AG04450 (cell line): ENCODE measurements at places on chromosomes 4 and X.

GRCh38 chrX:115690511-115691216, 129.7 kb downstream of the PLS3 start:
- peak; percentile 51 for DNase-seq

- peak; percentile 26 for DNase-seq
Observed at GRCh38 chr4:138182838-138183426, 59.2 kb downstream of the SLC7A11 start.

- DNase-seq, result no peak
Observed at GRCh38 chrX:97766501-97767095, 882.9 kb downstream of the RPA4 start.

DNA sequence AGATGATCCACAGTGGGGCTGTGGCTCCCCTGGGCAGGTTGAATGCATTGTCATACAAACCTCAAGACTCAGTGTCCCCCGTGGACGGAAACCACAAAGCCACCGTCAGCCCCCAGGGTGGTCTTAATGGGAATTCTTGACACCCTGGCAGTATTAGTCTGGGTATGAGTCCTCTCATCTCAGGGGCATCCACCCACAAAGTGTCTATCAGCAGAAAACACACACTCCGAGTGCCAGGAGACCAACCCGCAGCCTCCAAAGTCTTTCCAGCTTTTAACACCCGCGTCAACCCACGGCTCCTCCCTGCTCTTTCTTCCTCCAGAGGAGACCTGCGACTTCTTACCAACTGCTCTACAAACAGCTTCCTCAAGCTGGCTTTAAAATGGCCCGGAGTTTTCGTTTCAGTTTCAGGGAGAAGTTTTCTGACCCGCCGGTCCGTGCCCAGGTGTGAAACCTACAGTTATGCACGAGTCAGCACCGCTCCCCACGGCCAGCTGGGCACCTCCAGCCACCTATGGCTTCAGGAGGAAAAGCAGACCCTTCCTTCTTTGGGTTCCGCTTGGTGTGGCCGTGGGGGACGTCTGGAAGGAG, 14.4 kb upstream of the ASMTL start:
- DNase-seq, result no peak

DNA sequence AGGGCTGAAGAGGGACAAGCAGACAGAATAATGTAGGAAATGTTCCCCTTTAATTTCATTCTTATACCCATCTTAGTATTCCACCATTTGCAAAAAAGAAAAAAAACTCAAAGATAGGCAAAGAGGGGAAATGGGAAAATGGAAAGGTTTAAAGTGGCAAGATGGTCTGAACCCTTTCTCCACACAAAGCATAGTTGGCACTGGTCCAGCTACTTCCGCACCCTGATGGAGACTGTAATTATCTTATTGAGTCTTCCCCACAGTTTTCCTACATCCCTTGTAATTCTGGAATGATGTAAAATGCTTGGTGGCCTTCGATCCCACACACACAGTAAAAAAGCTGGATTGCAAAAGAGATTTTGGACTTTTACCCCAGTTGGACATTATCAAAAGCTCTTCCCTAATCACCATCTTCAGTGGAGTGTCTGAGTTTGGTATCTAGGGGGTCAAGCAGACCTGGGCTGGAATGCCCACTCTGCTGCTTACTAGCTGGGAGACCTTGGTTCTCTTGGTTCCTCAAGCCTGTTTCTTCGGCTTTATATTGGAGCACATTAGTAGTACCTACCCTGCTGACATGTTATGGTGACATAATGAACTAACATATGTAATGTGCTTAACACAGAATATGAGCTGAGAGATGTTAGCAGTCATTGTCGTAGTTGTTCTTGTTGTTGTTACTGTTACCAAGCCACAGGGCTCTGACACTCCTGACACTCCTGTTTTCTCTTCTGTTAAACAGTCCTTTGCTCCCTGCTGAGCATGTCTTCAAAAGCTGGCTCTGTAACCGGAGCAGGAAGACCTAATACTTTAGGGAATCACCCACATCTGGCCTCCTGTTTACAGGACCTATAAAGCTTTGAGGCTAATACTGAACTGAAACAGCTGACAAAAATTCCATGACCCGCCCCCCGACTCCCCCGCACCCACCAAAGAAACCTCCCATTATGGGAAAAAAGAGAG, 4.7 kb downstream of the SRPX2 start:
- peak; percentile 55 for DNase-seq

- DNase-seq, result no peak
Observed at GRCh38 chr4:109811707-109812106, 3.9 kb upstream of the GAR1 start.

DNA sequence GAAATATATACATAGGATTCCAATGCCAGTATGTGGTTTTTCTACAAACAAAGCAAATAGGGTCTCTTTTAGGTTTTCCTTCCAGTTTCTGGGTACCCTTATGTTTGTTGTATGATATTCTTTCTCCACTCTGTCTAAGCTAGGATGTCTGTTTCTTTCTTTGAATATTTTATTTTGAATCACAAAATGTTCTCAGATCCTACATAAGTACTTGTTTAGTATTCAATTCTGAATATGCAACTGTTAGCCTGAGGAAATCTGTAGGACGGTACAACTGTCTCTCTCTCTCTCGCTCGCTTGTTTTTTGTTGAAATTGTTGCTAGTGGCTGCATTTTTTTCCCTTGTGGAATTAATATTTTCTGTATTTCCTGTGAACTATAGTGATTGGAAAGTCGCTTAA, 163.2 kb downstream of the CCSER1 start:
- no peak for DNase-seq

DNA sequence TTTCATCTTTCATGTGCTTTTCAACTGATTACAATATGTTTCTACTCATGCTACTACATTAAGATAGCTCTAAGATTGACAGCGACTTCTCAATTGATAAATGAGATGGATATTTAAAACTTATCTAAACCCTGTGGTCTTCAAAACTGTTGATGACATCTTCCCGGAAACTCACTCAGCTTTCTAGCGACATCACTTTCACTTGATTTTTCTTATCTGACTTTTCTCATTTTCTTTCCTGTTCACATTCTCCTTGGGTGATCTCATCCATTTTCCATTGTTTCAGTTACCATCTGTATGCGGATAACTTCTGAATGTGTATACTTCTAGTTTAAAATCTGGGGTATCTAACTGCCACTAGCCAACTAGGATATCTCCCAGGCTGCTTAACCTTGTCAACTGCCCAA, 3.1 kb downstream of the POLR2B start:
- DNase-seq, result no peak

DNA sequence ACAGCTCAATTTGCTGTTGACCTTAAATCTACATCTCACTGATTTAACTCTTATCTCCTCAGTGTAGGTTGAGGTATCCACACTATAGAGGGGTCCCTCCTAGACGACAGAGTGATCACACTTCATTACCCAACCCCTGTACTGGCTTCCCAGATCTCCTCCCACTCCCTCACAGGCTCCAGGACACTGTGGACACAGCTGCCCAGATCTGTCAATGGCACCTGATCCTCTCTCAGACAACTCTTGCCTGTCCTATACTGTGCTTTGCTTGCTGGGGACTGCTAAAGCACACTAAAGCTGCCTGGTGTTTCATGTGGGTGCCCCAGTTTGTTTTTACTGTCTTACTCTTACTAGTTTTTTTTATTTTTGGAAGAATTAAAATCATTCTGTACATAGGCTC, 27.9 kb downstream of the RAB40AL start:
- DNase-seq, result no peak

DNA sequence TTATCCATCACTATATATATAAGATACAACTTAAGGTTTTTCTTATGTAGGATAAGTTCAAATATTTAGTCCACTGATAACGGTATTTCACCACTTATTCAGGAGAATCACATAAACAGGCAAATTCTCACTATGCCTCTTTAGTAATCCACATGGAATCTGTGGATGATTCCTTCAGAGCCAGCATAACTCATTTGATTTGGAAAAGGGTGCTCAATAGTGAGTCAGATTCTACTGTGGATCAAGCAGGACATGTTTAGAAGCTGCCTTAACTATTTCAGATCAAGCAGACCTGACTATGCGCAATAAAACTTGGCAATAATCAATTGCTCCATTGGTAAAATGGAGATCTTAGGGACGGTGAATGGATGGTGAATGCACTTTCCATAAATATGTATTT, 184.1 kb downstream of the CBR4 start:
- DNase-seq, result no peak

GRCh38 chrX:52359614-52360232, 9.1 kb upstream of the XAGE2 start:
- no peak for DNase-seq

DNA sequence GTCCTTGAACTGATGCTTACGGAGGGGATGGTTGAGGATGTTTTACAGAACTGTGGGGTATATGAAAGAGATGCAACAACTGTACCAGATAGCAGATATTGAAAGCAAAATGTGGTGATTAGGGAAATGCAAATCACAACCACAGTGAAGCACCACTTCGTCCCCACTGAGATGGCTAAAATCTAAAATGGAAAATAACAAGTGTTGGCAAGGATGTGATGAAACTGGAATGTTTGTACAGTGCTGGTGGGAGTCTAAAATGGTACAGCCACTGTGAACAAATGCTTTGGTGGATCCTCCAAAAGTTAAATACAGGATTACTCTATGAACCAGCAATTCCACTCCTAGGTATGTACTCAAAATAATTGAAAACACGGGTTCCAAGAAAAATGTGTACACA, 22.9 kb downstream of the XG start:
- DNase-seq, result no peak

GRCh38 chr4:26110493-26110892, 196.5 kb downstream of the SMIM20 start:
- DNase-seq, result no peak

DNA sequence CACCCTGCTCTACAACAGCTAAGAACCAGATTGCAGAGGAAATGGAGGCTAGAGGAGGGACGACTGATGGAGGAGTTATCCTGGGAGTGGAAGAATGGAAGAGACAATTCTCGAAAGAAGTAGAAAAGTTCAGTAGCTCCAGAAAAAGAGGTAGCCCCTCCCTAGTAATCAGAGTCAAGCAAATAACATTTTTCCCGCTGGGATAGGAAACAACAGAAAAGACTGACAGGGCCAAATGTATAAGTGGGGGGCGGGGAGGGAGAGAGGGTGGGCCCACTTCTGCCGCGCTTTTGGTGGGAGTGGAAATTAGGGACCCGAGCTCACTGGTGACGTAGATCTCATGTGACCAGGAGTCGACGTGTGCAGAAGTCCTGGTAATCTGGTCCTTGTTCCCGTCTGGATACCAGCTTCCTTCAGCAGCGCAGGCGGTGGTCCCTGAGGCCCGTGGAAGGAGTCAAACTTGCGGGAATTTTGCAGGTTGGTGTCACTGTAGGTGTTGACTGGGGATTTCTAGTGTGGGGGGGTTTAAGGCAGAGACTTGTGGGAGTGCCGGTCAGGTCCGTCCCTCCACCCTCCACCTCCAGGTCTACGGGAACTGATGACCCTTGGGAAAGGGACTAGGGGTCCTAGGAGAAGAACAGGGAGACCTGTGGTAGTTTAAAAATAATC, at the start of gene TCEAL9:
TSS of gene TCEAL9 (plus strand) at position 377 of the 669 bp plus-strand sequence. CDS start 1,179 bp downstream, outside the sequence.
- peak; percentile 51 for DNase-seq

- no peak for DNase-seq
Observed at GRCh38 chr4:38676986-38677385, 13.0 kb downstream of the KLF3 start.

DNA sequence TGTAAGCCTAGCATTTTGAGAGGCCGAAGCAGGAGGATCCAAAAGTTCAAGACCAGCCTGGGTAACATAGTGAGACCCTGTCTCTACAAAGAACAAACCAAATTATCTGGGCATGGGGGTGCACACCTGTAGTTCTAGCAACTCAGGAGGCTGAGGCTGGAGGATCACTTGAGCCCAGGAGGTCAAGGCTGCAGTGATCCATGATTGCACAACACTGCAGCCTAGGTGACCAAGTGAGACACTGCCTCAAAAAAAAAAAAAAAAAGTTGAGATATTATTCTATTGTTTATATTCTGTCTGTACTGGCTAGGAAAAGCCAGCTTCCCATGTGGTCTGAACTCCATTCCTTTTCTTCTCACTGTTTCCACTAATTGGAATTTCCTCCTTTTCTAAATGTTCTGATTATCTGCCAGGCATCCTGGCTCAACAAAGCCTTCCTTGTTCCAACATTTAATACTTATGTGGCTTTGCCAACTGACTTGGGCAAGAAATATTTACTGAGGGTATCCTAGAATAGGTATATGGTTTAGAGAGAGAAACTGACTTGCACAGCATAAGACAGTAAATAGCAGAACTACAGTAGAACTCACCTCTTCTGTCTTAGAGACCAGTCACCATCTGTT, 175.2 kb upstream of the ADAMTS3 start:
- DNase-seq, result no peak

DNA sequence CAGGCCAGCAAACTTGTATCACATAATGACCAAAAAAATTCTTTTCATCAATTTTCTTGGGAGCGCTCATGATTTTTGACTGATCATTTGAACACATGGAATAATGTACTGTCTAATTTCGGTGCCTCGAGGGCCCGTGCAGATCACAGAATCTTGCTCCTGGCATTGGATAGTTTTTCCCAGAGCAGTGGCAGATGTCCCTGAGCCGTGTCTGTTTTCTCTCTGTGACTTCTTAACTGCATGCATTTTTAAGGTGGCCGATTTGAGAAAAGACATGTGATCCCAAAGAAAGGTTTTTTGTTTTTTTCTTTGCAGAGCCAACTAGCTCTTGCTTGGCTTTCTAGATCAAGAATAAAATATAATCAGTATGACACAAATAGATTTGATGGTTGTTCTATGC, 19.7 kb downstream of the GPRIN3 start:
- no peak for DNase-seq

GRCh38 chr4:26044524-26044923, 130.5 kb downstream of the SMIM20 start:
- no peak for DNase-seq

DNA sequence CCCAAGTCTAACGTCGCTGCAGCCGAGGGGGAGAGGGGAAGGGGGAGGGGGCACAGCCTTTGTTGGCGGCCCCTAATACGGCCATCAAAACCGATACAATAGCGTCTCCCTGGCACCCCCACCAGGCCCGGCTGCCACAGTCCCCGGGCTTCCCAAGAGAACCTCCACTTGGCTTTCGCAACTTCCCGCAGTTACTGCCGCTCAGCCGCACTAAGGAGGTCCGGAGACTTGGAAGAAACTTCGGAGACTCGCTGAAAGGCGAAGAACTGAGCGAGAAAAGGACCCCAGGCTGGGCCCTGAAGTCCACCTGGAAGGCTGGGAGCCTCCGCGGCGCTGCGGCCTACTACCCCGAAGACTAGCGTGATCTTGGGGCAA, 2.8 kb downstream of the NKX6-1 start:
- no peak for DNase-seq

GRCh38 chr4:22407361-22407760, 108.5 kb downstream of the ADGRA3 start:
- DNase-seq, result no peak

GRCh38 chrX:155666741-155667140, 54.0 kb upstream of the TMLHE start:
- DNase-seq, result no peak

GRCh38 chrX:25049357-25049756, 33.6 kb upstream of the ARX start:
- DNase-seq, result no peak
